ENCODE measurements at places on chromosomes 16 and 17. TPM values are rescaled to one million over a fixed set of nuclear protein-coding genes. Genes with fewer than 3 reads are reported as not detected.

The SP2 gene
- 10.8 TPM for polyA plus RNA-seq

The CCL17 gene
- polyA plus RNA-seq, result not detected

The HSD17B2 gene
- polyA plus RNA-seq, result 0.03 TPM

The NHLRC4 gene
- polyA plus RNA-seq, result 0.14 TPM

The RRAD gene
- 0.18 TPM for polyA plus RNA-seq

The FOXN1 gene
- not detected for polyA plus RNA-seq

The SPAG5 gene
- polyA plus RNA-seq, result 104 TPM

The MMP28 gene
- polyA plus RNA-seq, result not detected

The CALB2 gene
- polyA plus RNA-seq, result 3.7 TPM

DNA sequence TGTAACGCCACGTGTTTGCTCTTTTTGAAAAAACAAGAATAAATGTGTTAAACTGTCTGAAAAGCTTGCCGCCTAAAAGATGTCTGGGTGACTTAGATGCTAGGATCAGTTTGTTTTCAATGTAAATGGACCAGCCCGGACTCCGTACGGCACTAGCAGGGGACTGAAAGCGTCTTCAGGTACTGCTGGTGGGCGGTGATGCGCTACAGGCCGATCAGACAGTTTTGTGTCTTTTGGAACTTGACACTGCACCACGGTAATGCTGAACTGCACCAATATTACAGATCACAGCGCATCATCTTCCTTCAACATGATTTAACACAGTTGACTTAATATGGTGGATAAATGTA, 727 bp upstream of the MBTPS1 start:
- no peaks in the 10 kb centered on the region for H3K36me3 ChIP-seq
- H3K27ac ChIP-seq, result 0 out of 2 replicates have a peak overlapping the region, but pooled peaks have one; percentile 20
- H3K27me3 ChIP-seq, result no peaks in the 10 kb centered on the region
- H3K4me1 ChIP-seq, result peaks cover 17% of the 10 kb centered on the region

DNA sequence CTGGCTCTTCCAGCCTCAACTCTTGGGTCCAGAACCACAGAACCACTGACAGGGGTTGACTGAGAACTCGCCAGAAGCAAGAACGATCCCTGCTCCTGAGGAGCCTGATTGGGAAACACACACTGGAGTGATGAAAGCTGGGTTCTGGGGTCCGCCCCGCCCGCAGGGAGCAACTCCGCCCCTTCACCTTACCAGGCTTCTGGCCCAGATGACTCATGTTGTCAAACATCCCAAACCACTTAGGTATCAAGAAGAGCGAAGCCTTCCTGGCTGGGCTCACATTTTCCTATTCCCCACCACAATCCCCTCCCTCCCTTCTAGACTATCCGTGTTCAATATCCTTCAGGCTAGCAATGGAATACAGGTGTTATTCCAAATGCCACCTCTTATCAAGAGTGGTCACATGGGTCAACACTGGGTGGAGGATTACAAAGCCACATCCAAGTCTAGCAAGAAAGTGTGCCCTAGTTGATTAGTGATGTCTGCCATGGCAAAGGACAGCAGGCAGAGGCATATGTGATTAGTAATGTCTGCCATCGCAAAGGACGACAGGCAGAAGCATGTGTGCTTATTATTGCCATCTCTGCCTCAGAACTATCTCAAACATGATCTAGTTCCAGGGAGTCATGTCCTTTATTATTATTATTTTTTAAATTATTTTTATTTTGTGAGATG, 70.5 kb downstream of the TIMM22 start:
- no peaks in the 10 kb centered on the region for H3K4me1 ChIP-seq
- H3K27ac ChIP-seq, result no peak overlapping the region
- H3K4me3 ChIP-seq, result no peak overlapping the region
- H3K27me3 ChIP-seq, result no peaks in the 10 kb centered on the region
- H3K36me3 ChIP-seq, result no peaks in the 10 kb centered on the region

DNA sequence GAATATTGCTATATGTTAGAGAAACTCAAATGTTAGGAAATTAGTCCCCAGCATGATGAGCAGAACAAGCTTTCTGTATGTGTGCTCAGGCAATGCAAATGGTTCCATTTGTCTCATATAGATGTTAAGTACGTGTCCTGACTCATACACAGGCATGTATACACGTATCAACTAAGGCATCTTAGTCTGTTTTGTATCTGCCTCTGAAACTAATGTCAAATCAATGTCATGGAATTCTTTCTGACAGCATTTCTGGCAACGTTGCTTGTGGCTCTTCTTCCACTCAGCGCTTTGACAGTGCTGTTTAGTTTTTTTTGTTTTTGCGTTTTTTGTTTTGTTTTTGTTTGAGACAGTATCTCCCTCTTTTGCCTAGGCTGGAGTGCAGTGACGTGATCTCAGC, 111.9 kb downstream of the CNTNAP4 start:
- H3K27ac ChIP-seq, result no peak overlapping the region
- no peaks in the 10 kb centered on the region for H3K36me3 ChIP-seq
- DNase-seq, result no peak
- no peak overlapping the region for H3K4me3 ChIP-seq

DNA sequence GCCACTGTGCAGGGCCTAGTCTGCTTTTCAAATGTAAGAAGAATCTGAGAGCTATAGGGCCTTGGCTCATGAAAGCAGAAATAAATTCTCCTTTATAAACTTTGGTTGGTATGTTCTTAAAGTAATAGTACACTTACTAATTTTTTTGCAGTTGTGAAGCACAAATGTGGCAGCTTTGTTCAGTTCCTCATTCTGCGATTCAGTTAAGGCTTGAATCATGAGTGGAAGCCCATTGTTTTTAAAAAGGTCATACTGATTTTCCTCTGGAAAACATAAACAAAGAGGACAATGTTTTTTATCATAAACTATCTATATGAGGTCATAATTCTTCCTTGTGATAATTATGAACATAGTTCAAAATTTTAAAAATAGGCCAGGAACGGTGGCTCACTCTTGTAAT, 23.6 kb upstream of the DYNC1LI2 start:
- no peaks in the 10 kb centered on the region for H3K27me3 ChIP-seq
- no peak overlapping the region for H3K4me3 ChIP-seq
- no peaks in the 10 kb centered on the region for H3K36me3 ChIP-seq
- no peak overlapping the region for H3K27ac ChIP-seq
- DNase-seq, result no peak

DNA sequence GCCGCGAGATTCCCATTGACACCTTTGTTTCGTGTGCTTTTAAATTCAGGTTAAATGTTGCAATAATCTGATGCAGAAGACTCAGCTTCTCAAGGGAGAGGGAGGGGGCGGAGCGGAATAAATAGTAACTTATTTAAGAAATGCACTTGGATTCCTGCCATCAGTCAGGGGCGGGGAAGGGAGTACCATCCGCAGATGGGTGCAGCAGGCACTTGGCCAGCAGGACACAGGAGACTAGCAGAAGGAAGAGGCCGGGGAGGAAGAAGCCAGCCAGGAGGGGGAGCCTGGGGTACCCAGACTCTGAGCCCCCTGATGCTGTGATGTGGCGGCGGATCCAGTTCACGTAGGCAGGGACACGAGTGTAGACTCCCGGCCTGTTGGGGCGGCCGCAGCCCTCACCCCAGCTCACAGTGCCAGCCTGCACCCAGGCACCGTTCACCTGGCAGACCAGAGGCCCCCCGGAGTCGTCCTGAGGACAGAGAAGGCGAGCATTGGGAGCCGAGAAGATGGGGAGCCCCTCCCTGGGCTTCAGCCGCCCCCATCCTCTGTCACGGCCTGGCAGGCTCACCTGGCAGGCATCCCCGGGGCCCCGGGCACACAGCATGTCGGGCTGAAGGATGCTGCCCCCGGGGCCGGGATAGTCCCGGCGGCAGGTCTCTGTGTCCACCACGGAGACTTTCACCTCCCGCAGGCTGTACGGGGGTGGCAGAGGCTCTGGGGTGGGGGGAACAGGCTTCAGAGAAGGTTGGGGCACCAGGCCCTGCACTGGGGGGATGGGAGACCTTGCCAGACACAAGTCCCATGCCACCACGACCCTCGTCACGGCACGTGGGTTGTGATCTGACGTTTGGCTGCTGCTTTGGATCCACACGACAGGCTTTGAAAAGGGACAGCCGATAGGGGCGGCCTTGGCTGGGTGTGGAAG, 3.2 kb downstream of the TPSG1 start:
- no peaks in the 10 kb centered on the region for H3K4me1 ChIP-seq
- H3K36me3 ChIP-seq, result no peaks in the 10 kb centered on the region
- H3K4me3 ChIP-seq, result no peak overlapping the region

- H3K4me1 ChIP-seq, result no peaks in the 10 kb centered on the region
- H3K27ac ChIP-seq, result no peak overlapping the region
- H3K4me3 ChIP-seq, result no peak overlapping the region
Observed at GRCh38 chr17:32529604-32530003, 42.8 kb downstream of the CDK5R1 start.

- H3K4me1 ChIP-seq, result no peaks in the 10 kb centered on the region
- no peaks in the 10 kb centered on the region for H3K36me3 ChIP-seq
- H3K27ac ChIP-seq, result no peak overlapping the region
- no peak overlapping the region for H3K4me3 ChIP-seq
Observed at GRCh38 chr17:61053469-61053868, 346.2 kb upstream of the TBX2 start.

DNA sequence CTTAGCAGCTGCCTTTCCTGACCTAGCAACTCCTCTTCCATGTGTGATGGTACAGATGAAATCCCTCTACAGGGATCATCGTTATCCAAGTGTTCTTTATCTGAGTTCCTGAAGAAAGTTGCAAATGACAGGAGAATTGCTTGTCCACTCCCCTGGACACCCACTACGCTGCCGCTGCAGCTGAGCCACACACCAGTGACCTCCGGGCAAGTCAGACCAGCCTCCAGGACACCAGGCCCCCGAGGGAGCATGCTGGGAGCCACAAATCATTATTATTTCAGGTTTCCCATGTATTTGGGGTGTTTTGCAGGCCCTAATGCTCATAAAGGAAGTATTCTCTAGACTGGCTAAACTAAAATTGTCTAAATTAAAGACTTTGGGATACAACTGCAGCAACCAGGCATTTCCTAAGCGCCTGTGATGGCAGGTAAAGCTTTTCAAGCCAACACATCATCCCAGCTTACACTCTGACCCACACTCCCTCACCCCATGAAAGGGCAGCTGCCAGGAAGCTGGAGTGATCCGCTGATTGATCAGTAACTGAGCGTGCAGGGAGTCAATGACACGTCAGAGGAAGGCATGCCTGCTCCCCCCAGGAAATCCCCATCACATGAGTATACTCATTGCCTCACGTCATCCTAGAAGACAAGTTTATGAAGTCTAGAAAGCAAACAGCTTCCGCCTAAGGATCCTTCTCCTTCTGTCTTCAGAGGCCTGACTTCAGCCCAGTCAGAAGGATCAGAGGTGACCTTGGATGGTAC, 14.4 kb downstream of the FA2H start:
- no peaks in the 10 kb centered on the region for H3K4me1 ChIP-seq
- no peak overlapping the region for H3K4me3 ChIP-seq
- H3K27ac ChIP-seq, result no peak overlapping the region
- no peak for DNase-seq
- no peaks in the 10 kb centered on the region for H3K27me3 ChIP-seq
- H3K36me3 ChIP-seq, result no peaks in the 10 kb centered on the region

DNA sequence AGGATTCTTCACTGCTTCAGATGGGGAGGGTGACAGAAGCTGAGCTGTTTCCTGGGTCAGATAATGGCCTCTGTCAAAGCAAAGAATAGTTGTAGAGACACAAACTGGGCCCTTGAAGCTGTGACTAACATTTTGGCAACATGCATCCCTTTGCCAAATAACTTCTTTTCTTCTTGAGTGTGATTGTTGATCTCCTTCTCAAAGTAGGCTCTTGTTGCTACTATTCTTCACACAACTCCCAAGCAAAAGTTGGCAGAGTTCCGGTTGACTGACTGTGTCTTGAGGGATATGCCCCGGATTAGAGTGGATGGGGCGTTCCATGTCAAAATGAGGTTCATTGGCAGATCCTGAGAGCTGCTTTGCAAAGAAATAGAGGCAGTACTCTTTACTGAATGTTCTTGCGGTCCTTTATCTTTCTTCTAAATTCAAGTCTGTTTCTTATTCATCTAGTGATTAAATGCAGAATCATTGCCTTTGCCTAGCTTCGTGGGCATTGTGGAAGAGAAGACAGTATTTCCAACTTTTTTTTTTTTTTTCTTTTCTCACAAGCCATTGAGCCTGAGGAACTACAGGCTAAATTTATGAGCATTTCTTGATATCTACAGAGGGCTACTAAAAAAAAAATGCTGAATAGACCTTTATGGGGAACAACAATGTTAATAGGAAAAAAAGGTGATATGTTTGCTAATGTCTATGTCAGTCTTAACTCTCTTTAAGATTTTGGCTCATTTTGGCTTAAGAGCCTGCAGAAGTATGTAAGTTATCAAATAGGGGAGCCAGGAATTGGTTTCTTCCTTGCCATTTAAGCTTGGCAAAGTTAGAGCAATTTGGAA, 5.8 kb downstream of the WIPF2 start:
- H3K4me3 ChIP-seq, result no peak overlapping the region
- H3K27me3 ChIP-seq, result no peaks in the 10 kb centered on the region
- no peak for DNase-seq

DNA sequence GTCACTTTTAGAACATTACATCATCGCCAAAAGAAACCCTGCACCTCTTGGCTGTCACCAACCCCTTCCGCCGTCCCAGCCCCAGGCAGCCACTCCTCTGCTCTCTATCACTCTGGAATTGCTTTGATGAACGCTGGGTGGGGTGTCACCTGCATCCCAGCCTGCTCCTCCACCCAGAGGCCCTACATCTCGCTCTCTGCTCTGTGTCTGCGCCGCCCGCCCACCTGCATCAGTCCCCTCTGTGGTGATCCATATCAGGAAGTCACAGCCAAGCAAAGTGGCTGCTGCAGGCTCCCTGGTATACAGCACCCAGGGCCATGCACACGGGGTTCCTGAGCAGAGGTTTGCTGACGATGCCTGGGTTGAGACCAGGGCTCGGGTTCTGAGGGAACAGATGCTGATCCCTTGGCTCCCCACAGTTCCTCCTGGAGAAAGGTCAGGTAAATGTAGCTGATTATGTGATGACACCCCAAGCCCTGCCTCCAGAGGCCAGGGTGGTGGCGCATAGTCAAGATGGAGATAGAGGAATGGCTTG, 30.8 kb downstream of the MPRIP start:
- H3K27me3 ChIP-seq, result no peaks in the 10 kb centered on the region
- no peak overlapping the region for H3K27ac ChIP-seq
- H3K4me1 ChIP-seq, result no peaks in the 10 kb centered on the region
- no peak for DNase-seq

DNA sequence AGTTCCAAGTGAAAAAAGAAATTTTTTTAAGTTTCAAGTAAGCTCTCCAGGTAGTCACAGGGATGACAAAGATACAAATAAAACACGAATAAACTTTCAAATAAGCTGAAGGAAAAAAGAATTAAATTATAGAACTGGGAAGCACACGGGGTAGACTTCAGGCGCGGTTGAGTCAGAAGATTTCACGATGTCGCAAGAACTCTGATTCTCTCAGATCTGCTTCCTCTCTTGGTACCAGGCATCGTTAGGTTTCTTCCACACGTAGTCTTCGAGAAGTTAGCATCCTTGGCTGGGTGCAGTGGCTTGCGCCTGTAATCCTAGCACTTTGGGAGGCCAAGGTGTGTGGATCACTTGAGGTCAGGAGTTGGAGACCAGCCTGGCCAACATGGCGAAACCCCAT, 784.1 kb upstream of the RBFOX1 start:
- H3K27me3 ChIP-seq, result no peaks in the 10 kb centered on the region
- DNase-seq, result no peak
- H3K36me3 ChIP-seq, result no peaks in the 10 kb centered on the region

- no peak overlapping the region for H3K4me3 ChIP-seq
- no peaks in the 10 kb centered on the region for H3K36me3 ChIP-seq
- DNase-seq, result peak; percentile 48
- no peak overlapping the region for H3K27ac ChIP-seq
- peaks cover 21% of the 10 kb centered on the region for H3K4me1 ChIP-seq
- no peaks in the 10 kb centered on the region for H3K27me3 ChIP-seq
Observed at GRCh38 chr17:29086628-29087332, 43.8 kb downstream of the PIPOX start.

GRCh38 chr17:4940555-4941318, 669 bp downstream of the RNF167 start:
- H3K27ac ChIP-seq, result peak overlapping the region; percentile 80
- peak overlapping the region; percentile 78 for H3K4me3 ChIP-seq
- DNase-seq, result peak; percentile 96
- H3K27me3 ChIP-seq, result no peaks in the 10 kb centered on the region

Data from GM23338 (cell line).